Stimulated activated CD8-positive, alpha-beta memory T cell treated with anti-CD3 and anti-CD28 coated beads, Interleukin-15, amount 100 ng/mL, for 48 hours (primary cell): ENCODE measurements at places on chromosomes 4 and X.

- no peak for DNase-seq
These were observed 73.0 kb upstream of the FRMPD4 start for GRCh38 chrX:12065251-12065650.

DNA sequence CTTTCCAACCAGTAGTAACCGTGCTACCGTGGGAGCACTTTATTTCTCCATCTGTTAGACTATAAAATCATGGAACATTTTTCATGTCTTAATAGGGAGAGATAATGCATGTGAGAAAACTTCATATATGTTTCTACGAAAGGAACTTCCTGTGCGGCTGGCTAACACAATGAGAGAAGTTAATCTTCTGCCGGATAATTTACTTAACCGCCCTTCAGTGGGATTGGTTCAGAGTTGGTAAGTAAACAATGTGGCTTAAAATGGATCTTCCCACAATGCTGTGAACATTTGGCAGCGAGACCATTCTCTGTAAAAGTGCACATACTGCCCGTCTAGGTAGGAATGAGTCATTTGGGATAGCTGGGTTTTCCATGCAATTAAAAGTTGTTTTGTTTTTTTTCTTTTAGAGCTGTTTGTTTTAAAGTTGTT lies 29.6 kb downstream of the PDK3 start:
- no peak for DNase-seq

DNA sequence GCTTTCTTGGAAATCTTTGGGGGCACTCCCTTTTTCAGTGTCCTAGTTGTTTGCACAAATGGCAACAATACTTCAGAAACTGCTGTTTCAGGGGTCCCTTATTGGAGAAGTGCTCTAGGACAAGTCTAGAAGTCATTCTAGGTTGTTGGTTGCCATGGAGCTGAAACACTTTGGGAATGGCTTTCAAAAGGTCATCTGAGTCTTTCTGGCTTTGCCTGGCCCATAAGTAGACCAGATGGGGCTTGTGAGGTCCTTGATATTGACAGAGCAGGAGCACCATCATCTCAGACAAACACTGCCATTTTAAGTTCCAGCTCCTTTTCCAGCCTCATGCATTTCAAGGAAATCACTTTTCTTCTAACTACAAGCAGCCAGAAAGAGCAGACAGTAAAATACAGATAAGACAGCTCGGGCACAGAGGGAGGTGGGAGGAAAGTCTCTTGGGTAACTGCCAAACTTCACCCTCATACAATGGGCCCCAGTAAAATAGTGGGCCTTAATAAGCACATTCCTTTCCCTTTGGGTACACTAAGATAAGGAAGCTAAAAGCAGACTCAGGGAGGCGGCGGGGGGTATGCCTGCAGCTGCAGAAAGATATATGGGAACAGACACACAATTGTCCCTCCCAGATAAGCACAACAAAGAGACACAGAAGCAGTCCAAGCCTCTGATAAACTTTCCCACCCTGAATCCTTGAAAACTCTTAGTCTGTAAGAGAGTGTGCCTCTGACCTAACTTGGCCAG lies 8.5 kb upstream of the NXF3 start:
- DNase-seq: no peak

DNA sequence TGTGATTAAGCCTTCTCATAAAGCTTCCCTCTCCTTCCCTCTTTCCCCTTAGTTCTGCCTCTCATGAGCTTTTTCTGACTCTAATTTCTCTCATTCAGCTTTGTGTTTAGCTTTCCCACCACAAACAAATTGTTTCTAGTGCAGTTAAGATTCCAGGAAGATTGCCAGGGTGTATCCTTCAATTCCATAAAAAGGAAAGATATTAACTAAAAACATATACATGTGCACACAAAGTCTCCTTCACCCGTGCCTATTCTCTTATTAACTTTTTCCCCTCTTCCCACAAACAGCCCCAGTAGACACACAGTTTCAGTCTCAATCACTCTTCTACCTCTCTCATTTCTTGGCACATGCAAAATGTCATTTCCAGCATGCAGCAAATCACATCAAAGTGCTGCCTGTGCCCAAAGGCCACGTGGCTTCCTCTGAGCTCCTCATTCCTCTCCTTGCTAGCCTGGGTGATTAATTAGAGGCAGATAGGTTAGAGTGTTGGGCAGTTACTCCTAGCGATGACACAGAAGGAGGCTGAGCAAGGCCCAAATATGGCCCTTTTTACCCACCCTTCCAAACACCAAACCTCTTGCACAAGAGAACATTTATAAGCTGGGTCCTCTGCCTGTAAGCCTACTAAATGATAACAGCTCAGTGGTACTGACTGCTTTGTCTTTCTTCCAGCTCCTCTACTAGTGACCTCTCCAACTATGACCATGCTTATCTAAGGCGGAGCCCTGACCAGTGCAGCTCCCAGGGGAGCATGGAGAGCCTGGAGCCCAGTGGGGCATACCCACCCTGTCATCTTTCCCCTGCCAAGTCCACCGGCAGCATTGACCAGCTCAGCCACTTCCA lies 159.6 kb downstream of the SOWAHB start:
- peak; percentile 39 for DNase-seq

GRCh38 chrX:110722135-110722534 lies 73.5 kb downstream of the CHRDL1 start:
- no peak for DNase-seq

DNA sequence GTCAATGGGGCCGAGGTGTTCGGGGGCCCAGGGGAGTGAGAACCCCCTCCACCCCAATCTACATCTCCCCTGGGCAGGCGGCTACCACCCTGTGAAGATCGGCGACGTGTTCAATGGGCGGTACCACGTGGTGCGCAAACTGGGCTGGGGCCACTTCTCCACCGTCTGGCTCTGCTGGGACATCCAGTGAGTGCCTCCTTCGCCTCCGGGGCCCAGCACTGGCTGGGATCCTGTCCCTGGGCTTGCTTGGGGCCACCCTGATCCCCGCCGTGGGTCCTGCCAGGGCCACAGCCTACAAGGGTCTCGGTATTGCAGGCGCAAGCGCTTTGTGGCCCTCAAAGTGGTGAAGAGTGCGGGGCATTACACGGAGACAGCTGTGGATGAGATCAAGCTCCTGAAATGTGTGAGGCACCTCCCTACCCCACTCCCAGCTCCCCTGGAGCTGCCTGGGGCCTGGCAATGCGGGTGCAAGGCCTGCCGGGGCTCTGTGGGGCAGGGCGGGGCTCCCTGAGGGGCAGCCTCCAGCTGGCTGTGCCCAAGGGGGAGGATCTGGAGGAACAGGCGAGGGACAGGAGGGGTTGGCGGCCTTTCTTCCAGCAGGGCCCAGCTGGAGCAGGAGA lies 697 bp downstream of the SRPK3 start:
- no peak for DNase-seq

DNA sequence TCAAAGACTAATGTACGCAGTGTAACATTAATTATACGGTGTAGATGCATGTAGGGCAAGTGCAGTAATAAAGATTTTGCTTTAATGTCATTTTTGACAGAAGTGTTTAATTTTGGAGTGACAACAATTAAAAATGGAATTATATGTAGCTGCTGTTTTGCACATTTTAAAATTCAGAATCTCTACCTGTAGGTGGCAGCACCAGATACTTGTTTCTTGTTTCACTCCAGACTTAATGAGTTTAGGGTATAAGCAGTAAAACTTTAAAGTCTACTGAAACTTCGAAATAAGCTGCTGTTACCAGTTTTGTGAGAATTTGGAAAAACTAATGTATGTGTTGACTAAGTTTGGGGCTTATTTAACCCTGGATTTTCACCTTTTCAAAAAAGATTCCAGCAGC lies 144.9 kb downstream of the POLA1 start:
- no peak for DNase-seq

DNA sequence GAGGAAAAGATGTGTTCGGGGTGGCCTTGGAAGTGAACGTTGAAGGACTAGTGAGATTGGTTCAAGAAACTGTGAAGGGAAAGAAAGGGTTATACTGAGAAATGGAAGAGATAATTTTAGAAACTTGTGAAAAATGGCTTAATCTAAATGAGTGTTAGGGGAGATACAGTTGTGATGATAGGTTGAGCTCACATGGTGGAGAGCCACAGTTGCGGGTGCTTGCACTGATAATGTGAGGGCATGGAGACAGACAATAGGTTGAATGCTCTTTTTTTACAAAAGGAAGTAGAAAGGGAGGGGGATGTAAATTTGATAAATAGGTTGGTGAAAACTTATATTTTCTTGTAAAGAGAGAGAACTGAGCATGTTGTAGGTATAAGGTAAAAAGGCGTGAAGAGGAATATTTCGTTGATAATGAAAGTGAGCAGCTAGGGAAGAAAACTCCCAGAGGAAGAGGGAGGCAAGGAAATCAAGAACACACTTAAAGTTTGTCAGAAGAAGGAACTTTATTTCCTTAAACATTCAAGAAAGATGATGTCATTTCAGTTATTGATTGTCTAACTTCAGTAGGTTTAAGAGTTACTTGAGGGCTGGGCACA lies 8.2 kb downstream of the AREG start:
- DNase-seq: no peak
